Osteocyte (in vitro differentiated cells): ENCODE measurements at places on chromosomes 16 and 17. TPM values are rescaled to one million over a fixed set of nuclear protein-coding genes. Genes with fewer than 3 reads are reported as not detected.

AOC3 gene
- 1.1 and 1.3 TPM in 2 replicates for total RNA-seq

PGS1 gene
- total RNA-seq: 52.7 and 53.0 TPM in 2 replicates

DOC2B gene
- 0.10 TPM in 1 of 2 replicates, not detected in the other for total RNA-seq

NPW gene
- total RNA-seq: 4.1 and 4.4 TPM in 2 replicates

STAC2 gene
- total RNA-seq: 0.62 and 0.81 TPM in 2 replicates

TMIGD1 gene
- total RNA-seq: not detected in 2 replicates

FBXW10B gene
- total RNA-seq: 0.40 TPM in 1 of 2 replicates, not detected in the other

GRCh38 chr16:11098601-11099390, 154.4 kb downstream of the CLEC16A start:
- no peak overlapping the region for H3K27ac ChIP-seq
- H3K36me3 ChIP-seq: peaks cover 3% of the 10 kb centered on the region
- no peak for DNase-seq

- peak; percentile 89 for DNase-seq
- no peak overlapping the region for H3K27ac ChIP-seq
- peaks cover 12% of the 10 kb centered on the region for H3K4me1 ChIP-seq
Observed at GRCh38 chr16:57591086-57591869, 37.2 kb upstream of the ADGRG1 start.

DNA sequence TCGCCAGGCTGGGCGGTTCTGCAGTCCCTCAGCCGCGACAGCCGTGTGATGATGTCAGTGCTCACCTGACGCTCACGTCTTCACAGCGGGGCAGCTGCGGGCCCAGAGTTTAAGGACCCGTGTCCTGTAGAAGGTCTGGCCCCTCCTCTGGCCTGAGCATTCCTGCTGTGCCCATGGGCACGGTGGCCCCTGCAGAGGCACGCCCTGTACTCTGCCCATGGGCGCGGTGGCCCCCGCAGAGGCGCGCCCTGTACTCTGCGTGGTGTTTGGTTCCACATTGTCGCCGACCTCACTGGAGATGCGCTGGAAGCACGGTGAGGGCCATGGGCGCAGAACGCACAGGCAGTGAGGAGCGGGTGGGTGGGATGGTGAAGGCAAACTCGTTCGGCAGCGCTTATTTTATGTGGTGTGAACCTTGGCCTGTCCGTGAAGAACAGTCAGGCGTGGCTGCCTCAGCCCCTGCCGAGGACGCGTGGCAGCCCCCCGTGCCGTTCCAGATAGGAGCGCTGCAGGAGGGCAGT, 122.0 kb downstream of the BANP start:
- no peak overlapping the region for H3K27ac ChIP-seq
- H3K36me3 ChIP-seq: peaks cover 21% of the 10 kb centered on the region
- no peak overlapping the region for H3K4me3 ChIP-seq
- H3K27me3 ChIP-seq: no peaks in the 10 kb centered on the region

- peaks cover 46% of the 10 kb centered on the region for H3K27me3 ChIP-seq
- H3K27ac ChIP-seq: no peak overlapping the region
- no peaks in the 10 kb centered on the region for H3K36me3 ChIP-seq
- H3K4me3 ChIP-seq: no peak overlapping the region
- no peak for DNase-seq
Observed at GRCh38 chr17:74177018-74177450, 26.4 kb upstream of the RPL38 start.

DNA sequence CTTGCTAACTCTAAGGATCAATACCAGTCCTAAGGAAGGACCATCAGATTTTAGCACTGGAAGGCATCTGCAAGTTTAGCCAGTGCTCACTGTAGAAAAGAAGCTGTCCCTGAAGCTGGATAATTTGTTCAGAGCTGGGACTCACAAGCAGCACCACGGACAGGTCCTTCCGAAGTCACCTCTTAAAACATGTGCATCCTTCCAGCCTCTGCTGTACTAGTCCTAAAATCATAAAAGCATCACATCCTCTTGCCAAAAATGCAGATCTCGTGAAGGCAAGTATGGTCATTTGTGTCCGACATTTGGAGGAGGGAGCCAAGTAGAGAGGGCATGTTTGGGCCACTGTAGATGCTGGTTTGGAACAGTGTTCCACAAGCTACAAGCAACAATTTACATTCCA, 506.9 kb downstream of the RBFOX1 start:
- H3K27me3 ChIP-seq: no peaks in the 10 kb centered on the region
- H3K4me1 ChIP-seq: no peaks in the 10 kb centered on the region
- H3K27ac ChIP-seq: no peak overlapping the region
- H3K36me3 ChIP-seq: no peaks in the 10 kb centered on the region

- DNase-seq: no peak
- no peak overlapping the region for H3K27ac ChIP-seq
- peaks cover 2% of the 10 kb centered on the region for H3K36me3 ChIP-seq
Observed at GRCh38 chr17:28372945-28373274, 1.4 kb downstream of the SARM1 start.

GRCh38 chr17:56642424-56642823, 48.9 kb downstream of the NOG start:
- H3K27ac ChIP-seq: no peak overlapping the region
- H3K27me3 ChIP-seq: peaks cover 14% of the 10 kb centered on the region
- H3K4me3 ChIP-seq: no peak overlapping the region

DNA sequence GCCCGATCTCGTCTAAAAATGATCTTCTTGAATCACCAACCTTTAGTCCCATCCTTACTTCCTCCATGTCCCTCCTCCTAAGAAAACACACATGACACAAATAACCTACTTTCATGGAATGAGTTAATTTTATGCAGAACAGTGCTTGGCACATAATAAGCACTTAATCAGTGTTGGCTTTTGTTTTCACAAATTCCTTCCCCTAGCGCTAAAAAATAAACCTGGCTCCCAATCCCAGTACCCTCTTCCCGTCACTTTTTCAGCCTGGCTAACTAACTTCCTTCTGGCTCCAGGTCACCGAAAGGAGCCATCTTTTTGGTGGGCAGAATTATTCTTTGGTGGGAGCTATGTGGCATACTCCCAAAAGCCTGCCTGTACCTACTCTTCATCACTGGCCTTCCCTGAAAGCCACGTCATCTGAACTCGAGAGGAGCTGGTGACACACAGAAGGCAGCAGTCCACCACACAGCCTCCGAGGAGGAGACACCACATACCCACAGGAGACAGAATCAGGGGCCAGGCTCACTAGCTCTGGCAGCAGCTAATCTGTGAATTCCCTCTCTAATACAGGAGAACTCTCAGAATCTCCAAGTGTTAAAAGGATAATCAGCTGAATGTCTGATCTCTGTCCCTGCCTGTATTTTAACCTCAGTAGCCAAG, 114.5 kb downstream of the SMG6 start:
- DNase-seq: no peak
- peaks cover 22% of the 10 kb centered on the region for H3K4me1 ChIP-seq
- no peak overlapping the region for H3K4me3 ChIP-seq
- H3K36me3 ChIP-seq: peaks cover 31% of the 10 kb centered on the region
- H3K27me3 ChIP-seq: no peaks in the 10 kb centered on the region

GRCh38 chr17:8187517-8188262, 2.3 kb downstream of the BORCS6 start:
- H3K4me1 ChIP-seq: peaks cover 9% of the 10 kb centered on the region
- peaks cover 1% of the 10 kb centered on the region for H3K27me3 ChIP-seq
- H3K36me3 ChIP-seq: no peaks in the 10 kb centered on the region
- no peak overlapping the region for H3K4me3 ChIP-seq
- DNase-seq: peak; percentile 97

GRCh38 chr16:84836234-84836647, 16.5 kb downstream of the CRISPLD2 start:
- peaks cover 74% of the 10 kb centered on the region for H3K4me1 ChIP-seq
- H3K27ac ChIP-seq: peak overlapping the region; percentile 91
- DNase-seq: peak; percentile 95
- no peaks in the 10 kb centered on the region for H3K27me3 ChIP-seq
- H3K4me3 ChIP-seq: no peak overlapping the region

GRCh38 chr16:82260212-82260795, 90.3 kb upstream of the MPHOSPH6 start:
- no peaks in the 10 kb centered on the region for H3K36me3 ChIP-seq
- H3K27me3 ChIP-seq: peaks cover 56% of the 10 kb centered on the region
- DNase-seq: no peak

DNA sequence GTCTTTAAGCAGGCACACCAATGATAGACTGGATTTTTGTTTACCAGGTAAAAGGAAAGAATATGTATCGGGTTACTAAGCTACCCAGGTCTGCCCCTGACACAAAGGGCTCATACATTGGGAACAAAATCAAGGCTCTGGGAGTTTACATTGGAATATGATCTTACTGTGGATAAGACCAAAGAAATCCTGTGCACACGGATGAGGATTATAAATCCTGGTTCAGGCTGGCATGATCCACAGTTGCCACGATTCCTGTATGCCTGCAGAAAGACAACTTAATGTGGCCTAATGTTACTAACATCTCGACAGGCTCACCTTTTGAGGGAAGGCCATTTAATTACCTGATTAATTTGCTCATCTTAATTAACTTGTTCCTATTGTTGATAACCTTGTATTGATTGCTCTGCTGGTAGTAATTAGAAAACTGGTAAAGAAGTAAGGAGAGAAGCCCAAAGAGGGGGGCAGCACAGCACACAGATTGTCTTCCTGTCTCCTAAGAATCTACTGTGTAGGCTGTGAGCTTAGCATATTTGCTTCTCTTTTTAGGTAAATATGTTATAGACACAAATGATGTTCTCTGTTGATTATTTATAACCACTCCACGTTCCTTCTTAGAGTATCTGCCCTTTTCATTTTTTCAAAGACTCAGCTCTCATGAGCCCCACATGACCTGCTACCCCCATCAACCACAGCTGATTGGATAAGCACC, 51.0 kb upstream of the TOX3 start:
- H3K36me3 ChIP-seq: no peaks in the 10 kb centered on the region
- no peak overlapping the region for H3K4me3 ChIP-seq
- no peaks in the 10 kb centered on the region for H3K4me1 ChIP-seq
- no peak overlapping the region for H3K27ac ChIP-seq
- no peak for DNase-seq

DNA sequence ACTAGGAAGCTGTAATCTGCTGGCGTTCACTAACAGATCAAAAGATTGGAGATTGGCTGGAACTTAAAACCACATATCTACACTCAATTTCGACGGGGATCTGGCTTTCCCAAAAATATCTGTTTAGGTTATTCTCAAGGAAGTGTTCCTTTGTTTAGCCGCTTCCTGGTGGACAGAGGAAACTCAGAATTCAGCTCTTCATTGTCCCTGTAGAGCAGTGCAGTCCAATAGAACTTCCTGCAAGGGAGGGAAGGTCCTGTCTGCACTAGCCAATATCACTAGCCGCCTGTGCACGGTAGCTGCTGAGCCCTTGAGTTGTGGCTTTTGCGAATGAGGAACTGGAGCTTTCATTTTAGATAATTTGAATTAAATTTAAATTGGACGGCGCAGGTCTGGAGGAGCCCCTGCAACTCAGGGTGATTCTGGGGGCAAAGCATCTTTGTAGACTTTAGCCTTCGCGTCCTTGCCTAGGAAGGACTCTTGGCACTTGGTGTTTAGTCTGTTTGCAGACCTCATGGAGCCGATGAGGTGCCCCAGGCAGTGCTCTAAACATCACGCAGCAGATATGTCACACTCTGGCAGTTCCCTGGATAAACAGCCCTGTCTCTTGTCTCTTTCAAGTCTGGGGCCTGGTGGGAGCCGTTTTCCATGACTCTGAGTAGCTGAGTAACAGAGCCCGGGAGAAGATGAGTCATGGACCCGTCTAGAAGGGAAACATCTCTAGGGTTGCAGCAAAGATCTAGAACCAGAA, 122.2 kb downstream of the CCDC182 start:
- no peaks in the 10 kb centered on the region for H3K27me3 ChIP-seq
- no peak overlapping the region for H3K4me3 ChIP-seq
- peak overlapping the region; percentile 1 for H3K27ac ChIP-seq
- H3K36me3 ChIP-seq: peaks cover 18% of the 10 kb centered on the region
- no peak for DNase-seq
